GM12891 (cell line): ENCODE measurements at places on chromosomes 16 and 17.
A peak's percentile ranks its signal among the peaks of the same experiment; 100 is the strongest.

GRCh38 chr17:76079956-76080767 lies 1.2 kb downstream of the ZACN start:
- DNase-seq, result peak; percentile 22

DNA sequence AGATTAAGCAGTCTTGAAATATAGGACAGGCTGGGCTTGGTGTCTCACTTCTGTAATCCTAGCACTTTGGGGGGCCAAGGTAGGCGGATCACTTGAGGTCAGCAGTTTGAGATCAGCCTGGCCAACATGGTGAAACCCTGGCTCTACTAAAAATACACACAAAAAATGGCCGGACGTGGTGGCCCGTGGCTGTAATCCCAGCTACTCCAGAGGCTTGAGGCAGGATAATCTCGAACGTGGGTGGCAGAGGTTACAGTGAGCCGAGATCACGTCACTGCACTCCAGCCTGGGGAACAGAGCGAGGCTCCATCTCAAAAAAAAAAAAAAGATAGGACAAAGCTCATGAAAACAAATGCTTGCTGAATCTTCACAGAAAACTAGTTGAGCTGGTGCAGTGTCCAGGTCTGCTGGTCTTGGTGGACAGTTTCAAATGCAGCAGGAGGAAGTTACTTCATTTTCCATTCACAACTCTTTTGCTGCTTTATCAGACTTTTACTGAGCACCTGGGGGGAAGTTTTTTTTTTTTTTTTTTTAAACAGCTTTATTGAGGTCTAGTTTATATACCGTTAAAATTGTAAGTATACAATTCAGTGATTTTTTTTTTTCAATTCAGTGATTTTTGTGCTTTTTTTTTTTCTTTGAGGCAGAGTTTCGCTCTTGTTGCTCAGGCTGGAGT lies 45.2 kb downstream of the SNX29 start:
- DNase-seq, result no peak

- DNase-seq, result no peak
These were observed 30.3 kb downstream of the MRTFB start for GRCh38 chr16:14101415-14101814.

DNA sequence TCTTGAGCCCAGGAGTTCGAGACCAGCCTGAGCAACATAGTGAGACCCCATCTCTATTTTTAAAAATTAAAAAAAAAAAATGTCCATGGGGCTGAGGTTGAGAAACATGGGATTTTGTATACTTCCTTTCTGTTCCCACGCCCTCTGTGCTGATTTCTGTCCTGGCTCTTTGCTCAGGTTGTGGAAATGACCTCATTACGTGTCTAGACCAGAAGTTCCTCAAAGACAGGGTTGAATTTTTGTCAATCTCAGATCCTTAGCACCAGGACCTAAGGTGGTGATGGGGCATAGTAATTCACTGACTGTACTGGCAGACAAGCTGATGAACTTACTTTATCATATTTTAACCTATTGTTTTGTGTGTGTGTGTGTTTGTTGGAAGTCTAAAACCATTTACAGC lies 11.2 kb upstream of the HNF1B start:
- DNase-seq, result no peak

DNA sequence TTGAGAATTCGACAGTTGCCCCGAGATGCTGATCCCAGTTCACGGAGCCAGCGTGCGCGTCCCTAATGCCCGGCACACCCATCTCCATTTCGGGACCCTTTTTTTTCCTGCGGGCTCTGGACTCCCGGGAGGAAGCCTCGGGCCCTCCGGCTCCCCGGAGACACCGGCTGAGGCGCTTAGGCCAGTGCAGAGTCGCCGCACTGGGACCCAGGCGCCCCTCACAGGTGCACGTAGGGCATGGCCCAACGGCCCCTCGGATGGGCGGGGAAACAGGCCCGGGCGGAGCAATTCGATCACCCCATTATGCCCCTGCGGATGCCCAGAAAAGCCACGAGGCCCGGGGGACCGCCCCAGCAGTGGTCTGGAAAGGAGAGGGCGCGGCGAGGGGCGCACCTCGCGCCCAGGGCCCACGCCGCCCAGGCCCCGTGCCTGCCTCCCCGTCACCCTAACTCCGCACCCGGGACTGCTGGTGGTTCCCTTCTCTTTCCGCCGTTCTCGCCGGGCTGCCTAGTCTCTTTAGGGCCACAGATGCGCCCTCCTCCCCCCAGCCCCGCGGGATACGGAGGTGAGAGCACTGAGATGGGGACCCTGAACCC lies 18.5 kb upstream of the ZFHX3 start:
- DNase-seq, result no peak

DNA sequence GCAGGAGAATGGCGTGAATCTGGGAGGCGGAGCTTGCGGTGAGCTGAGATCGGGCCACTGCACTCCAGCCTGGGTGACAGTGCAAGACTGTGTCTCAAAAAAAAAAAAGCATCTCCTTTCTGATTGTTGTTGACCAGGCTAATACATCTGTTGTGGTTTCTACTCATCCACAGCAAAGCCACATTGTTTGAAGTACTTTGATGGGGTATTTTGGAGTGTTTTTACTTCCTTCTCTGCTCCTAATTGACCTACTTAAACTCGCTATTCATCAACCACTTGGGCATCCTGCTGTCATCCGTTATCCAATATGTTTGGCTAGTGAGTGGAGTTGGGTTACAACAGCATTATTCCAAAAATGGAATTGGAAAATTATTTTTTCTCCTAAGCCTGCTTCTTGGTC lies 3.5 kb upstream of the CDC27 start:
- DNase-seq, result no peak

GRCh38 chr17:34300652-34301370 lies 15.3 kb downstream of the CCL11 start:
- DNase-seq, result no peak

DNA sequence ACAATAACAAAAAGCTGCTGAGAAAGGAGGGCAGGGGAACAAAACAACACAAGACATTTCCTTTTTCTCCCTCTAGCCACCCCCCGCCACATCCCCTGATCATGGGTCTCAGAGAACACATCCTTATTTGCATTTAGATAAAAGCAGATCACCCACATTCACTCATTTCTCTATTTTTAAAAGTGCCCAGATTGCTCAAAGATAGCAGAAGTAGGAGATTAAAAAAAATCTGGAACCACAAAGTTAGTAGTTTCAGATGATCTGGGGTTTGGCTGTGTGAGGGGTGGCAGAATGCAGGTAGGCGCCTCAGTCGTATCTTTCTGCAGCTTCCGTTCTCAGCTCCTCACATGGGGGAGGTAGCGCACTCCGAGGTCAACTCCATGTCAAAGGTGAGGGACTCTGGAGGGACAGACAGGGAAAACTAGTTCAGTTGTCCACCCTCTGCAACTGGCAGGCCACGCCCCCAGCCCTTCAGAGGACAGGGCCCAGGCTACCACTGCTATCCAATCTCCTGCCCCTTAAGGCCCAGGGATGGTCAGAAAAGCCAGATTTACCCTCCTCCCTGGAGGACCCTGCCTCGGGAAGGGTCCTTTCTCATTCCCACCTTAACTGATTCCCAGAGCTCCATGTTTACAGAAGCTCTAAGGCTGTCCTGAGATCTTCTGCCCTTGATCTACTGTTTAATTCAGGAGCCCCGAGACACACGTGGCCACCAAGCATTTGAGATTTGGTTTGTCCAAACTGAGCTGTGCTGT lies 27.3 kb downstream of the STAT5A start:
- DNase-seq, result no peak

DNA sequence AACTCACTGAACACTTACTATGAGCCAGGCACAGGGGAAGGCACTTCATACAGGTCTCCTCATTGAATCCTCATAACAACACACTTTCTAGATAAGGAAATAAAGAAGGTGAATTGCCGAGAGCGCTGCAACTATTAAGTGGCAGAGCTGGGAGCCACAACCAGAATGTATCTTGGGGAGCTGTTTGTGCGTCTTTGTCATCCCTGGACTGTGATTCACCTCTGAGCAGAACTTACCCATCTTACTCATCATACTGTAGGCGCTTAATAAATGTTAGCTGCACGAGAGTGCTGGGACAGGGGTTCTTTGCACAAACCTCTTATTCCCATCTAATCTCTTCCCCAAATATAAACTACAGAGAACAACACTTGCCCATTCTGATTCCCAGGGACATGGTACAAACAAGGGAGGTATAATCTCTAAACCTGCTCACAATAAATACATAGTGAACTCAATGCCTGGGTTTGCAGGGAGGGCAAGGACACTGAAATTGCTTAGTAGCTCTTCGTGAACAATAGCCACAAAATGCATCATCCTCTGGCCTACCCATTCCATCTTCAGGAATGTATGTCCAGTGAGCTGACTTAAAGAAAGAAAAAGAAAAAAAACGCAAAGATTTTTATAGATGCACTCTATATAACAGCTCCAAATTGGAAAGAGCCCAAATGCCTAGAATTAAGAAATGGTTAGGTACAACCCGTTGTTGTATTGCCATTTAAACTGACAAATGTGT lies 43.0 kb downstream of the MYO18A start:
- DNase-seq, result no peak

- no peak for DNase-seq
These were observed 97.8 kb downstream of the CLEC16A start for GRCh38 chr16:11042191-11042590.

DNA sequence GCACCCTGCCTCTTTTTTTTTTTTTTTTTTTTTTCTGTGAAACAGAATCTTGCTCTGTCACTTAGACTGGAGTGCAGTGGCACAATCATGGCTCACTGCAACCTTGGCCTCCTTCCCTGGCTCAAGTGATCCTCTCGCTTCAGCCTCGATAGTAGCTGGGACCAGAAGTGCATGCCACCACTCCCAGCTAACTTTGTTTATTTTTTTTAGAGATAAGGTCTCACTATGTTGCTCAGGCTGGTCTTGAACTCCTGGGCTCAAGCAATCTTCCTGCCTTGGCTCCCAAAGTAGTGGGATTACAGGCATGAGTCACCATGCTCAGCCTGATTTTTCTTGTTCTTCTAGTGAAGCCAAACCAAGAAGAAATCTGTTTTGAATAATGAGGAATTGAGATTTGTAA lies 25.0 kb downstream of the CDK12 start:
- DNase-seq, result no peak

DNA sequence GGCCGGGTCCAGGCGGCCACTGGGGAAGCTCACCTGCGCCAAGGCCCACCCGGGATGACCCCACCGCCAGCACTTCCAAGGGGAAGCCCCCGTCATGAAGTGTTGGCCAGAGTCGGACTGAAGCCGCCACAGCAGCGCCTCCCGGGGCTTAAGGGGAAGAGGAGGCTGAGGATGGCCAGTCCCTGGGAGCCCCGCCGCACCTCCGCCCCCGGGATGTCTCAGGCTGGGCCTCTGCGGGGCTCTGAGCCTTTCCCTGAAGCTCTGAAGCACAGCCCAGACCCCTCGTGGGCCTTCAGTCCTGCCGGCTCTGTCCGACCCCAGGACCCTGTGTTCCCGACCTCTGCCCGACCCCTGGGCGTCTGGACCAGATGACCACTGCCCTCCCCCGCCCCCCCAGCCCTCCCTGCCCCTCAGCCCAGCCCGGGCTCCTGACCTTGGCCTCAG lies 42.8 kb upstream of the ACSF3 start:
- DNase-seq, result no peak
